CD4-positive, alpha-beta T cell treated with Interleukin-6 at 100 ng/mL for 8 hours (primary cell): ENCODE measurements at places on chromosomes 3 and 15.

- no peak for DNase-seq
Measured at GRCh38 chr3:119069725-119070124, 35.1 kb upstream of the IGSF11 start.

DNA sequence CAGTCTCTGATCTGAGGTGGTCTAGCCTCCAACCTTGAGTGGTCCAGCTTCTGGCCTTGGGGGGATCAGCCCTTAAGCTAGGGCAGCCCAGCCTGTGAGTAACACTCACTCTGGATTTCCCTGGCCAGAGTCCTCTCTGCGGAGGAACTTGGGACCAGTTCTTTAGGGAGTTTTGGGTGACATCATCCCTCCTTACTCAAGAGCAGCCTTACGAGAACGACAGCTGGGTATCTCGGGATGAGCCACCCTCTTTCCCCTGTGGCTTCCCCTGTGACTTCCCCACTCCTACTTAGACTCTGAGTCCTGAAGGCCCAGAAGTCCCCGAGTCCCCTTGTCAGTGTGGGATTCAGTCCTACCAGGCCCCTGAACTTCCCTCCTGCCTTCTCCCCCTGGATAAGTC lies 10.2 kb upstream of the PLXND1 start:
- no peak for DNase-seq

GRCh38 chr15:65789105-65789504 lies 3.0 kb downstream of the DENND4A start:
- DNase-seq = no peak

DNA sequence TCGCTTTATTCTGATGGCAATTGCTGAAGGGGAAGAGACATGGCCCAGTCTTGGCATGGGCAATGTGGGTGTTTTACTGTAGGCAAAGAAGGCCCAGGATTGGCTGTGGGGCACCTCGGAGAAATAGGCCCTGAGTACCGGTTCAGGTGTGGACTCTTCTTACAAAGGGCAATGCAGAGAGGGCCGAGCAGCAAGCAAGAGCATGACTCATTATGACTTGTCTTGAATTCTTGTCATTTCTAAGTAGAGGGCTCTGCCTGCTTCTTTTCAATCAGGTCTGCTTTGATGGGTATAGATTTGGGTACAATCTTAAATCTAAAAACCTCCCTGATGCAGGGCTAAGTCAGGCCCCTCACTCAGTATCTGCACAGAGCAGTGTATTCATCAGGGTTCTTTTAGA lies 14.8 kb upstream of the BUB1B start:
- DNase-seq = no peak

DNA sequence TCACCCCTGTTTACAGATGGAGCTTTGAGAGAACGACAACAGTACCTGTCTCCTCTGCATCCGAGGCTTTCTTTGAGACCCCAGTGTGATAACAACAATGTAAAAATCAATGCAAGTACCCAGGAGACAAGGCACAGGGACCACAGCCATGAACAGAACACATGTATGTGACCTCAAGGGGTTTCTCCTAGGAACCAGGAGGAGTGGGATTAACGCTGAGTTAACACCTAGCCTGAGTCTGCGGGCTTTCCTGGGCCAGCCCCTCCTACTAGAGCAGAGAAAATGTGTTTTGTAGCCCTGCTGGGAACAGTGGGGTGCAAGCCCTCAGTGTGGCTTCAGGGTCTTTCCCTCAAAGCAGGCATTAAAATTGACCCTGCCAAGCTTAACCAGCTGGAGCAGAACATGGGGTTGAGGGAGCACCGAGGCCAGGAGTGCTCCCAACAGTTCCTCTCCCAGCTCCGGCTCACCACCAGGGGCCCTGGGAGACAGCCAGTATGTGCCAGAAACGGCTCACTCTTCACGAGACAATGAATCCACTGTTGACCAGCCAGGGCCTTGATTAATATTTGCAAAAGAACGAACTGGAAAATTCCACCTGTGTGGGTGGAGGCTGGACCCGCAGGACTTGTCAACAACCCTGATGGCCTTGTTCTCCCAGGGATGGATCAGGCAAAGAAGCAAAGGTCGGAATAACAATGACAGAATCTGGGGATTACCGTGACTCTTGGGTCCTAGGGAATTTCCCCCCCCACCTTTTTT lies 3.6 kb downstream of the CHDH start:
- no peak for DNase-seq

DNA sequence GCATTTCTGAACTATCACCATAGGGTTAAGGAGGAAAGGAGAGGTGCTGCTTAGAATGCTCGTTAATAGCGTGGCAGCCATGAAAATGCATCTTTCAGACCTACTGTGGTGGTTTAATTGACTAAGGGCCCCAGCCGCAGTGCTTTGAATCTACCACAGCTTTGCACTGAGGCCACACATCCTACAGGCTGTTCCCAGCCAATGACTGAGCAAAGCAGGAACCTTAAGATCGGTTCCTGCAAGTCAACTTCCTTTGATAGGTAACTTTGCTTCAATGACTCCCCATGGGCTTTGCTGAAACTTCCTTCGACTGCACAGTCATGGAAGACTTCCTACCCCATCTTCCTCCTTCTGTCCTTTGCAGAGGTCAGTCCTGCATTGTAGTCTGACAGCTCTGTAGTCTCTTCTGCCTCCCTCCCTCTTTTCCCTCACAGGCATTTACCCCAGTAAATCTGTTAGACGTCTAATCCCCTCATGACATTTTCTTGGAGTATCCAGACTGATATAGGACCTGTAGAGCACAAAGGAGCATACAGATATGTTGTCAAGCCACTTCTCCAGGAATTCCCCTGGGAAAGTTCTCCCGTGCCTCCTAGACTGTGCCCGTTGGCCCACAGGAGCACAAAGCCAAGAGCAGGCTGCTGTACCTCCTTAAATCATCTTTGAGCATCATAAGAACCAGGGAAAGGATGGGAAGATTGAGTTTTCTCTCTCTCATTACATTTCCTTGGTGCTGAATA lies 2.6 kb upstream of the BCL2A1 start:
- no peak for DNase-seq

GRCh38 chr3:94217406-94217805 lies 154.5 kb downstream of the NSUN3 start:
- DNase-seq = no peak

DNA sequence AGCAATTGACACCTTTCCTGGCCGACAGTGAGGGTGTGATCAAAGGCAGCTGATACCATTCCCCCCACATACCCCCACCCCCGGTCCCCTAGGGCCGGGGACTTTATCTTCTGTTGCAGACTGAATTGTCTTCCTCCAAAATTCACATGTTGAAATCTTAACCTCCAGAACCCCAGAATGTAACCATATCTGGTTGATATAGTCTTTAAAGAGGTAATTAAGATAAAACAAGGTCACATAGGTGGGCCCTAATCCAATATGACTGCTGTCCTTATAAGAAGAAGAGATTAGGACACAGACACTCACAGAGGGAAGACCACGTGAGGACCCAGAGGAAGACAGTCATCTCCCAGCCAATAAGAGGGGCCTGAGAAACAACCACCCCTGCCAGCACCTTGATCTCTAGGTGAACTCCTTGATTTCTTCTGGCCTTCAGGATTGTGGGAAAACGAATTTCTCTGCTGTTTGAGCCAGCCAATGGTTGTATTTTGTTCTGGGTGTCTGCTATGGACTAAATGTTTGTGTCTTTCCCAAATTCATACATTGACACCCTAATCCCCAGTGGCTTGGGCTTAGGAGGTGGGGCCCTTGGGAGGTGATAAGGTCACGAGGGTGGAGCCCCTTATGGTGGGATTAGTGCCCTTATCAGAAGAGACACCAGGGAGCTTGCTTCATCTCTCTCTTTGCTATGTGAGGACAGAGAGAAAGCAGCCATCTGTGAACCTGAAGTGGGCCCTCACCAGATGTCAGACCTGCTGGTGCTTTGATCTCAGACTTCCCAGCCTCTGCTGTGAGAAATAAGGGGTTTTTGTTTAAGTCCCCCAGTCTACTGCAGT lies 144.0 kb downstream of the CHSY1 start:
- no peak for DNase-seq

DNA sequence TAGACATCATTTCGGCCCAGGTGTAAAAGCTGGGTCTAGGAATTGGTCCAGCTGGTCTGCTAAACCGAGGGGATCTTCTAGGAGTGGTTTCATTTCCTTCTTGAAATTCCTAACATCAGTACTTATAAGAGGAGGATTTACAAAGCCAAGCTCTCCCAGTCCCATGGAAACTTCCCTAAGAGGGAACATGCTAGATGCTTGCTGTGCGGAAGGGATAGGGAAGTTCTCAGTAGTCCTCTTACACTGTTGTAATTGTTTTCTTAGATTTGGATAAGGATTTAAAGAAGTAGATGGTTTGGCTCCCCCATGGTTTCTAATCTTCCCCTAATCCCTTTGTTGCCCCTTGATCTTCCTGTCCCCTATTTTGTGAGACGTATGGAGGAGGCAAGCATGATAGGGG lies 89.7 kb upstream of the XCR1 start:
- no peak for DNase-seq

DNA sequence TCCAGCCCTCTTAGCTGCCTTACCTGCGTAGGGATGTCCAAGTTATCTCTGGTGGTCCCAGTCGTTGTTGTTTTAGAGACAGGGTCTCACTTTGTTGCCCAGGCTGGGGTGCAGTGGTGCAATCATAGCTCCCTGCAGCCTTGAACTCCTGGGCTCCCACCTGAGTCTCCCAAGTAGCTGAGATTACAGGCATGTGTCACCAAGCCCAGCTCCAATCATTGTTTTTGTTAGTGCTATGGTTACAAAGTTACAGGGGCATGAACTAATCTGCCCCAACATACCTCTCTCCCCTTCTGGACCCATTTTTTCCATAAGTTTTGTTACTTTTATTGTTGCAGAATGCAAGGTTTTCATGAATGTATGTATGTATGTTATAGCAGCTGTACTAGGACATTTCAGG lies 54.7 kb downstream of the CTDSPL2 start:
- no peak for DNase-seq

- DNase-seq = no peak
Measured at GRCh38 chr3:186965141-186965879, 35.0 kb downstream of the ST6GAL1 start.

GRCh38 chr3:159001711-159002110 lies 199.9 kb downstream of the MFSD1 start:
- DNase-seq = no peak

DNA sequence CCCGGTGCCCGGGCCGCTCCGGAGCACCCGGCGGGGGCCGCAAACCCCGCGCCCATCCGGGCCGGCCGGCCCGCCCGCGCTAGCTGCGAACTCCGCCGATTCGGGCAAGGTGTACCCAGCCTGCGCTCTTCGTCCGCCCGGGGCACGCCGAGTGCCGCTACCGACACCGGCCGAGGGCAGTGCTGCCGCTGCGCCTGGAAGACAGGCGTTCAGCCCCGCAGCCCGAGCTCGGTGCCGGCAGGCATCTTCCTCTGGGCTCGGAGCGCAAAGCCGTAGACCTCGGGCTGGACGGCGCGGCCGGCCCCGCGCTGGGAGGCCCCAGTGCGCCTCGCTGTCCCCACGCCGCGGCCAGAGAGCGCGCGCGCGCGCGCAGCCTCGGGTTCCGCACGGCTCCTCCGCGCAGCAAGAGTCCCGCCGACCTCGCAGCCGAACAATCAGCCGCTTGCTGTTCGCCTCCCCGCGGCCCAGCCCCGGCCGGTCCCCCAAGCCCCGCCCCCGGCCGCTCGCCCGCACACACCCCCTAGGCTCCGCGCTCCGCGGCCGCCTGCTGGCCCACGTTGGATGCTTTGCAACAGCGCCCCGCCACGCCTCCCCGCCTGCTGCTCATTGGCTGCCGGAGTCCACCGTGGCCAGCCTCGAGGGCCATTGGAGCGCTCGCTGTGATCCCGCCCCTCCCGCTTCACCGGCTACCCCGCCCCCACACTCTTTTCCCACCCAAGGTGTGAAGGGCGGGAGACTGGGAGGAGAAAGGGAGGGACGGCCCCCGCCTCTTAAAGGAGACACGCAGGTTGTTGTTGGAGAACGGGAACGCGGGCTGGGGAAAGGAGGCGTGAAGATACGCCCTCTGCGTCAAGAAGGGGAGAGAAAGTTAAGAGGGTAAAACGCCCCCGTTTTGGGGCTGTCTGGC lies at the start of gene LRIG1:
TSS of gene LRIG1 (minus strand) at position 447 of the 907 bp plus-strand sequence. CDS start 615 bp downstream, outside the sequence.
- peak; percentile 99 for DNase-seq

GRCh38 chr3:159726231-159726964 lies 262.2 kb upstream of the IL12A start:
- no peak for DNase-seq

DNA sequence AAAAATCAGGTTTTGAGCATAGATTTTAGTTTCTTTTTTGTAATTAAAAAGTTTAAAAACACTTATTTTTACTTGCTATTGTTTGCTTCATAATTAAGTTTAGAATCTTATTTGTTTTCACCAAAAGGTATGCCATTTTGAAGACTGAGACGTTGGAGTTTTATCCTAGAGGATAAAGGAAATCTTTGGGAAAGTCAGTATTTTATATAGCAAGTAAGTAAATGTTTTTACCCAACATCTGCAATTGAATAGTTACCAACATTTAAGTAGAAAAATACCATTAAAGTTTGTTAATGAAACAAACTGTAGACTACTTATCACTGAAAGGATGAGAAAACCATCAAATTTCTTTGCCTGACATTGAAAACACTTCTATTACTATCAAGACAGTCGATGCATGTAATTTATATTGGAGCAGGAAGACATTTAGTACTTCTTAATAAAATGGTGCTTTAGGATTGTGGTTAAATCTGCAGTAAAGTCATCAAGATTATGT lies 14.0 kb upstream of the CHD2 start:
- no peak for DNase-seq

- DNase-seq = no peak
Measured at GRCh38 chr15:90294601-90295269, 29.3 kb downstream of the NGRN start.

DNA sequence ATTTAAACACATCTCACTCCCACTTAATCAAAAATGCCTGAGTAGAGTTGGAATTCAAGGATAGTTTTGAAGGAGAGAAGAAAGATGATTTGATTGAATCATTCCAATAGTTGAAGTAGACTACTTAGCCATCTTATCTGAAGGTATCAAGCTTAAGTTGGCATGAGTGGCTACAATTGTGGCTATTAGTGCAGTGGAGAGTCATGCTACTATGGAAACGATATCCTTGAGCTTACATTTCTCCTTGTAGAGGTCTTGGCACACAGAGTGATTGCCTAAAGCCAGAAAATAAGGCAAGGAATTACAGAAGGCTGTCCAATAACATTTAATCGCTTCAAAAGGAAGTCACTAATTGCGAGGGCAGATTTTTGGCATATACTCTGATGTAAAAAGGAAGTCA lies 1022.7 kb downstream of the IGSF11 start:
- no peak for DNase-seq

- no peak for DNase-seq
Measured at GRCh38 chr3:99232696-99233095, 331.2 kb upstream of the DCBLD2 start.

DNA sequence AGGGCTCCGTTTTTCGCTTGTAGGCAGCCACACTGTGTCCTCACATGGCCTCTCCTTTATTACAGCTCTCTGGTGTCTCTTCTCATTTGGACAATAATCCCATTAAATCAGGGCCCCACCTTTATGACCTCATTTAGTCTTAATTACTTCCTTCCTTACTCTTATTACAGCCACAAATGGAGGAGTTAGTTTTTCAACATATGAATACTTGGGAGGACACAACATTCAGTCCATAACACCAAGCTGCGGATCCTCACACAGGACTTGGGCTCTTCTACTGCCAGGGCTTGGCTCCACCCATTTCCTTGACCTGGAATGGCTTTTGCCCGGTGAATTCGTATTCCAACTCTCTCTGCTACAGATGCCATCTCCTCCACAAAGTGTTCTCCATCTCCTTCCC lies 74.3 kb upstream of the SLC7A14 start:
- DNase-seq = no peak
